ENCODE measurements at places on chromosomes 4 and X.
A peak's percentile ranks its signal among the peaks of the same experiment; 100 is the strongest.

DNA sequence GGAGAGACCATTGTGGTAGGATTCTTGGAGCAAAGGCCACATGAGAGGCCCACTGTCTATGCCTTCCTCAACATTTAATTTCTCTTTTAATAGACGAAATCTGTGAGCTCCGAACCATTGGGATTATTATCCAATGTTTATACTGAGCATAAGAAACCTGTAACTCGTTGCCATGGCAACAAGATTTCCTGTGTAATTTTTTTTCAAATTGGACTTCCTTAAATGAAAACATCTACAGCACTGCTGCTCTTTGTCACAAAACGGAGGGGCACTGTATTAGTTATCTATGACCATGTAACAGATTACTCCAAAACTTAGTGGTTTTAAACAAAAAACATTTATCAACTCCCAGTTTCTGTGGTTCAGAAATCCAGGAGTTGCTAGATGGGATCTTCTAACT is 38.7 kb downstream of the PPP1R2C start:
- DNase-seq = no peak

- DNase-seq = no peak
Observed at GRCh38 chr4:87051121-87051713, 116.4 kb downstream of the AFF1 start.

DNA sequence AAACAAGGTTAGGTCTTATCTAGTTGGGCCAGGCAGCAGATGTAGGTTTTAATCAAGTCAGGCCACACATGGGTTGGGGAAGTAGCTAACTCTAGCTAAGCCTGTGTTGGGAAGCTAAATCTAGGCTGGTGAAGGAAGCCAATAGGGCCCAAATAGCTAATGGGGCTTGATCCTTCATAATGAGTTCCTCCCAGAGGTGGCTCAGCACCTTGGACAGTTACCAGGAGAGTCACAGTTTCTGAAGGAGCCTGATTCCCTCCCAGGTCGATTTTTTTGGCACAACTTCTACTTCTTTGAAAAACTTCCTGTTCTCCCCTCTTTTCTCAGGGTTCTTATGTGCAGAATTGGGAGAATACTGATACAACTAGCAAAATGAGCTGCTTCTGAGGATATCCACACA is 242.5 kb upstream of the PRPS2 start:
- no peak for DNase-seq

DNA sequence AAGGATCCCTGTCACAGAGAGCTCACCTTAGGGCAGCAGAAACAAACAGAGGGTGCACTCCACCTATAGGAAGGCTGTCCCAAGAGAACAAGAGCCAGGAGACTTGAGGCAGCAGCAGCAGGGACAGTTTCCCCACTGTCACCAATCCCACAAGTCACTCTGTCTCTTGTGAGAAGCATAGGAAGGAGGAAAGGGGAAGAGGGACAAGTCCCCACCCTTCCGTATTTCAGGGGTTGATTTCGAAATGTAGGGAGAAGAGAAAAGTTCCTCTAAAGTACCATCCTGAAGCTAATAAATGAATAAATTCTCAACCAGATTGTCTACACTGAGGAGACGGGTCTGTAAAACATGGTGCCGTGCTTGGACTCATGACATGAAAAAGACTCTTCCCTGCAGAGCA is 9.5 kb upstream of the TLR8 start:
- no peak for DNase-seq

DNA sequence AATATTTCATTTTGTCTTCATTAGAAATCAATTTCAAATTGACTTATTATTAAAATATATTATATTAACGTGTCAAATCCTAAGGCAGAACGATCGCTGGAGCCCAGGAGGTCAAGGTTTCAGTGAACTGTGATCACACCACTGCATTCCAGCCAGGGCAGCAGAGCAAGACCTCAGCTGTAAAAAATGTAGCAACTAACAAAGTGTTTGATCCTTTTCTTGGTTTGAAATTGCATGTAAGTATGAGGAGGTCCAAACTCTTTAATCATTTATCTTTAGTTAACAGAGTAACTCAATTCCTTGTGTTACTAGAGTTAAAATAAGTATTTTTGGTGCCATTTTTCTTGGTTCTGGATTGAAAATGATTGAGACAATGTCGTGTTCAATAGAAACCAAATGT is 1033.9 kb downstream of the NLGN4X start:
- DNase-seq = no peak

GRCh38 chr4:58749206-58749605 is 1639.0 kb upstream of the IGFBP7 start:
- no peak for DNase-seq

- DNase-seq = no peak
Observed at GRCh38 chrX:12011075-12011474, 127.2 kb upstream of the FRMPD4 start.

DNA sequence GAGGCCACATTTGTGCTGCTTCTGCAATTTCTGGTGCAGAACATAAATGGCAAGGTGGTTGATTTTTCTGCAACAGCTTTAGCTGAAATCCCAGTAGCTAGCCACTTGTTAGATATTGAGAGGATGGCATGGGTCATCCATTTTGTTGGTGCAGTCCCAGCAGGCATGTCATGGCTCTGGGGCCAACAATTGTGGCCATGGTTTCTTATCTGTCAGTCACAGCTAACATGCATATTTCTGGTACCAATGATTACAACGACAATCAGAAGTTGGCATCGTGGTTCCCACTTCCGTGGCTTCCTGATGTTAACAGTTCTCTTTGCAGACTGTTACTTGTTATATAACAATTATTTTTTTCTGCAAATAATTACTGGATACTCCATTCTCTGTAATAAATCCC is 42.8 kb upstream of the PRKG2 start:
- no peak for DNase-seq

DNA sequence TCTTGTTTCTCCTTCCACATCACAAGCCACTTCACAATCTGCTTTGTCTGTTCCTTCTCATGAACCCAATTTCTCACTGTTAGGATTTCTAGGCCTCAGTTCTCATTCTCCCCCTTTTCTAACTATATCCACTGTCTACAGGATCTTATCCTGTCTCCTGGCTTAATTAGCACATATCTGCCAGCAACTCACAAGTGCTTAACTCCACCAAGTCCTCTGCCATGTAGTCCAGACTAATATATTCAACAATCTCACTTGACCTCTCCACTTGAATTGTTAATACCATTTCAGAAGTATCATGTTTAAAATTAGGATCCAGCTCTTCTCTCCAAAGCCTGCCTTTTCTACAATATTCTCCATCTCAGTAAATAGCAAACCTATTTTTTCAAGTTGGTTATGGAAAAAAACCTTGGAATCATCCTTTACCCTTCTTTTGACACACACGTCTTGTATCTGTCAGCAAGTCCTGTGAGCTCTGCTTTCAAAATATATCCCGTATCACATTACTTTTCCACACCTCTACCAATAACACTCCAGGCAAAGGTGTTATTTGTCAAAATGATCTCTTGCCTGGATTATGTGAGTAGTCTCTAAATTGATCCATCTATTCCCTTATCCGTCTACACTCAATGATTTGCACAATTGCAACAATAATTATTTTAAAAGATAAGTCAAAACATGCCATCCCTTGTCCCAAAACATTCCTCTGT is 127.2 kb upstream of the SLIT2 start:
- DNase-seq = no peak

- no peak for DNase-seq
Observed at GRCh38 chrX:19793471-19793870, 93.9 kb downstream of the SH3KBP1 start.

DNA sequence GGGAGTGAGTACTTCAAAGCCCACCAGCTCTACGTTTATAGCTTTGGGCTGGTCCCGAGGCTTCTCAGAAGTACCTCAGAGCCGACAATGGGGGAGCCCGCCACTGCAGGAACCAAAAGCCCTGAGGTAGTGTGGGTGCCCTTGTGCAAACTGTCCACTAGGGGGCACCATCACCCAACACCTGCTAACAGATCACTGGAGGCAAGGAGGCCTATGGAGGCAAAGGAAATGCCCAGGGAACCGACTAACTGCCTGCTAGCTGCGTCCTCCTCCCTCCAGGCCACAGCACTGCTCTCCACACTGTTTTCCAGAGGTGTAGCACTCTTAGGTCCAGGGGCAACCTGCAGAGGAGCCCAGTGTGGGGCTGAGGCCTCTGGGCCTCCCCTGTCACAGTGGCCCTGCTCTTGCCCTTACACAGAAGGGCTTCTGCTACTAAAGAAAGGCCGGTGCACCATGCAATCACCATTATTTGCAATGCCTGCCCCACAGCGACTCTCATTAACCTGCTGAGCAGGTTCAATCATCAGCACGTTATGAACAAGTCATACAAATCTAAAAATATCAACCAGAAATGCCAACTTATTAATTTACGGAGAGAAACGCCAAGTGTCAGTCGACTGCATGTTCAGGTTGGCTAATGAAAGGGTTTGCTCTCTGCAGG is 159.1 kb downstream of the NSUN7 start:
- DNase-seq = peak; percentile 59

DNA sequence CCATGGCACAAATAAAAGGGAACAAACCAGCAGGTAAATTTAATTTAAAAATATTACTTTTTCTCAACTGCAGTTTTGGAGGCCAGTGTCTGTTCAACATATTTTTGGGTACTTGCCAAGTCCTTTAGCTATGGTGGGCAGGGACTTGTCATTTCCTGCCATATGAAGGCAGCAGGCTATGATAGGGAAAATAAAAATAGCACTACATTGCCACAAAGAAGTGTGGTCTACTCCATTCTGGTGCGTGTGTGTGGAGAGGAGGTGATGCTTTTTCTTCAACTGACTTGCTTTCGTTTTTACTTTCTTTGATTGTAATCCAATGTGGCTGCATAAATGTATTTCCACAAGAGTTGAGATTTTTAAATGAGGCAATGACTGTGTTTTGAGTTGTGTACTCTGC is 17.2 kb downstream of the GPR174 start:
- no peak for DNase-seq

GRCh38 chr4:6473264-6474052 is 1.0 kb upstream of the PPP2R2C start:
- no peak for DNase-seq

DNA sequence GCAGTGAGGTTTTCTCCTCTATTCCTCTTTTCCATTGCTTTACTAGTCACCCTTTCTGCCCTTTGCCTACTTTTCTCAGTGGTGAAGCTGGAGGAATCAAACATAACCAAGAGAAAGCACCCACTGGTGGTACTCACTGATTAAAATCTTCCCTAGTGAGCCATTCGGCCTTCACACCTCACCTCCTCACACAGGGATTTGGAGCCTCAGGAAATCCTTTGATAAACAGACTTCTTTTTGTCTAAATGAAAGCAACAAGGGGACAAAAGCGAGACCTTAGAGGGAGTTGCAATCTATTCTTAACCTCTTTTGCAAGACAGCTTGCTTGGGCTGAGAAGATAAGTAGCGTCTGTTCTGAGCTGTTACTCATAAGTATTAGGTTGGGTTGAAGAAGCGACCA is 572.6 kb downstream of the ZNF674 start:
- DNase-seq = no peak

GRCh38 chr4:126298271-126298670 is 983.5 kb downstream of the FAT4 start:
- DNase-seq = no peak

DNA sequence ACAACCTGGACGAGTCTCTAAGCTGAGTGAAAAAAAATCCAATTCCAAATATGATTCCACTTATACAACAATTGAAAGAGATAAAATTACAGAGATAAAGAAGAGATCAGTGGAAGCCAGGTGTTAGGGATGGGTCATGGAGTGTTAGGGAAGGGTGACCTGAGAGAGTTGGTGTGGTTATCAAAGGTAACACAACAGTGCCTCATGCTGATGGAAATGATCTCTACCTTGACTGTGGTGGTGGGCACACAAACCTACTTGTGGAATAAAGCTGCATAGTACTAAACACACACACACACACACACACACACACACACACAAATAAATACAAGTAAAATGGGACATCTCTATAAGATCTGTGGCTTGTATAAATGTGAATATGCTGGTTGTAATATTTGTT is 26.0 kb downstream of the BEND2 start:
- DNase-seq = peak; percentile 52

GRCh38 chr4:3374011-3374645 is 67.6 kb upstream of the HGFAC start:
- DNase-seq = no peak

DNA sequence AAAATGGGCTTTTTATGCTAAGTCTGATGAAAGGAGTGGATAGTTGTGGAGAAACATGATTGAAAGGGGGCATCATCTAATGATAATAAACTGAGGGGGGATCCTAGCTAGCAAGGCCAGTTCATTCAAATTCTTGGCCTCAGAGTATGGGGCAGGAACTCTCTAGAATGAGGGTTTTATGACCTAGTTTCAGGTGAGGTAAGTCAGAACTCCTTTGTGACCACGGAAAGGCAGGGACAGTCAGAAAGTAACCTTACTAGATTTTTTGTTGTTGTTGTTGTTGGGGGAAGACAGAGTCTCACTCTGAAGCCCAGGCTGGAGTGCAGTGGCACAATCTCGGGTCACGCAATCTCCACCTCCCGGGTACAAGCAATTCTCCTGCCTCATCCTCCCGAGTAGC is 1.5 kb upstream of the PAQR3 start:
- no peak for DNase-seq

DNA sequence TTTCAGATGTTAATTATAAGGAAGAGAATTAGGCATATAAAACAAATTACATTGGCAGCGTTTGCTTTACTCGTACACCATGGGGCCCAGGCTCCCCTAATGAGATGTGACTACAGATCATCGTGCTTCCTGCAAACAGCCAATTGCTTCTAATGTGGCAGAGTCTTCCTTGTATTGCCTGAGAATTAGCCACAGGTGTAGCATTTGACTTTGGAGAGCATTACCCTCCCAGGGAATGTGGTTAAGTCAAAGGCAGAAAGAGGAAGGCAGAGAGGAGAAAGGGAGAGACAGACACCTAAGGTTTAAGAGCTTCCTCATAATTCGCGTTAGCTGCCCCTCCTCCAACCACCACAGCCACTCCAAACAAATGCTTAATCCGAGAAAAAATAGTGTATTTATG is 97.0 kb downstream of the MID1IP1 start:
- no peak for DNase-seq

DNA sequence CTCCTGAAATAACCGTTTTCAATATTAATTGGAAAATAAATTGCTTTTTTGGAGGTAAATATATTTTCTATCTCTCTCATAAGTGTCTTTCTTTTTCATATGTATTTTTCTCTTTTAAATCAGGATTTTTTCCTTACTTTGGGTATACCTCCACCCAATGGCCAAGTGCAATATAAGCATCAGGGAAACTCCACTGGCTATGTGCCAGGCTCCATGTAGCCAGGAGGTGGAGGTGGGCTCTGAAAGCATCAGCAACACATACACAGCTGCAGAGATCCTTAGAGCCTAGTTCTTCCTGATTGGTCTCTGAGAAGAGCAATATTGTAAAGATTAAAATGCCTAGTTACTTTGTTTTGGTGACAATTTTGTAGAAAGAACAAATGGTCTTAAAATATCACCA is 3.4 kb downstream of the GABRA2 start:
- no peak for DNase-seq

- no peak for DNase-seq
Observed at GRCh38 chrX:121258545-121258944, 211.1 kb downstream of the GLUD2 start.

- DNase-seq = no peak
Observed at GRCh38 chrX:48957477-48957826, at the start of gene OTUD5. Gene OTUD5 (minus strand): TSS chrX:48957607. CDS start chrX:48957570, 37 bp downstream.
